SK-N-SH (cell line): ENCODE measurements at places on chromosomes 13 and 19. TPM values are rescaled to one million over a fixed set of nuclear protein-coding genes. Genes with fewer than 3 reads are reported as not detected.

- no peaks in the 10 kb centered on the region for H3K36me3 ChIP-seq
- H3K4me1 ChIP-seq, result no peaks in the 10 kb centered on the region; the same call in 1 of the 2 replicates
- DNase-seq, result no peak
- no peak overlapping the region for H3K27ac ChIP-seq
- H3K4me3 ChIP-seq, result no peak overlapping the region
Measured at GRCh38 chr19:47057328-47057727, 8.9 kb upstream of the TMEM160 start.

DNA sequence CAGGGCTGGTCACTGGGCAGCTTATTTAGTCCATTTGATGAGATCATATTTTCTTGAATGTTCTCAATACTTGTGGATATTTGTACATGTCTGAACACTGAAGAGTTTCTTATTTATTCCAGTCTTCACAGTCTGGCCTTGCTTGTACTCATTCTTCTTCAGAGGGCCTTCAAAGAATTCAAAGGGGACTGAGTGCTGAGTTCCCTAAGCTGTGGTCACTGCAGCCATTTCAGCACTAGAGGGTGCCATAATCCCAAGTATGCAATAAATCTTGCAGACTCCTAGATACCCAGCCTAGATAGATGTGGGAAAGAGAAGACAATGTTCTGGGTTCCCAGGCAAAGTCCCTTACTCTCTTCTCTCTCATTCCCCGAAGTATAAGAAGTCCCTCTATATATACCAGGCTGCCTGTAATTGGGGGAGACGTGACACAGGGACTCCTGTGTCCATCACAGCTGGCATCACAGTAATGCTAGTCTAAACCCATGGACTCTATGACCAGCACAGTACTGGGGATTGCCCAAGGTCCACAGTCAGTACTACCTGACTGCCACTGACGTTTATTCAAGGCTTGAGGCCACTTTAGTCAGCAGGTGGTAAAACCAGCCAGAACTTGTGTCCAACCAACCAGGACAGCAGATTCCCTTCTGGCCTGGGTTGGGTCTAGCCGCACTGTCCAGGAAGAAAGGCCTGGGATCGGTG lies 8.9 kb upstream of the VN1R1 start:
- no peak overlapping the region for H3K4me3 ChIP-seq
- no peaks in the 10 kb centered on the region for H3K27me3 ChIP-seq
- DNase-seq, result peak; percentile 48
- H3K27ac ChIP-seq, result no peak overlapping the region
- H3K4me1 ChIP-seq, result no peaks in the 10 kb centered on the region

- H3K4me3 ChIP-seq, result no peak overlapping the region
- H3K27ac ChIP-seq, result no peak overlapping the region
Measured at GRCh38 chr13:20219577-20219976, 12.5 kb downstream of the GJB6 start.

DNA sequence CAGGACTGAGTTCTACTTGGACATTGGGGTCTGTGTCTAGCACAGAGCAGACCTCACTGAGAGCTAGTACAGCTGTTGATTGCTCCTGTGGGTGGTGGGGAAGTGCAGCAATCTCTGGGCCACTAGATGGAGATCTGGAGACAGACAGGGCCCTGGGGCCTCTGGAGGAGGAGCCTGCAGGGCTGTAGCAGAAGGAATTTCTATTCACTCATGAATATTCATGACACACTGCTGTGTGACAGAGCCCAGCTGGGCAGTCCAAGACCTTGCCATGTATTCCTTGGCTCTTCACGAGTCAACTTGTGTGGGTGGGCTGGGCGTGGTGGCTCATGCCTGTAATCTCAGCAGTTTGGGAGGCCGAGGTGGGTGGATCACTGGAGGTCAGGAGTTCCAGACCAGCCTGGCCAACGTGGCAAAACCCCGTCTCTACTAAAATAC lies 37.5 kb downstream of the SUGP2 start:
- no peaks in the 10 kb centered on the region for H3K27me3 ChIP-seq

DNA sequence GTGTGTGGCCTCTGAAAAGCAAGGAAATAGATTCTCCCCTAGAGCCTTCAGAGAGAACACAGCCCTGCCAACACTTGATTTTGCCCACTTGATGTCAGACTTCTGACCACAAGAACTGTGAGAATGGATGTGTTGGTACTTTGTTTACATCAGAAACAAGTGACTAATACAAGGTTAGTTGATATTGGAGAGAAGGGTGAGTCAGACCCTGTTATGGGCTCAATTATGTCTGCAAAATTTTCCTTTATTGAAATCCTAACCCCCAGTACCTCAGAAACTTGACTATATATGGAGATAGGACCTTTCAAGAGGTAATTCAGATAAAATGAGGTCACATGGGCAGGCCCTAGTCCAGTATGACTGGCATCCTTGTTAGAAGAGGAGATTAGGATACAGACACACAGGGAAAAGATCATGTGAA lies 226.7 kb downstream of the RFC3 start:
- no peaks in the 10 kb centered on the region for H3K27me3 ChIP-seq
- H3K27ac ChIP-seq, result peak overlapping the region; percentile 49
- H3K4me3 ChIP-seq, result no peak overlapping the region
- no peaks in the 10 kb centered on the region; the same call in 1 of the 2 replicates for H3K4me1 ChIP-seq
- no peaks in the 10 kb centered on the region for H3K36me3 ChIP-seq

GRCh38 chr13:112229992-112230872 lies 145.9 kb upstream of the SPACA7 start:
- H3K4me3 ChIP-seq, result no peak overlapping the region
- no peak for DNase-seq
- no peaks in the 10 kb centered on the region for H3K36me3 ChIP-seq
- H3K4me1 ChIP-seq, result no peaks in the 10 kb centered on the region
- H3K27me3 ChIP-seq, result peaks cover 51% of the 10 kb centered on the region; the same call in 1 of the 2 replicates
- no peak overlapping the region for H3K27ac ChIP-seq

DNA sequence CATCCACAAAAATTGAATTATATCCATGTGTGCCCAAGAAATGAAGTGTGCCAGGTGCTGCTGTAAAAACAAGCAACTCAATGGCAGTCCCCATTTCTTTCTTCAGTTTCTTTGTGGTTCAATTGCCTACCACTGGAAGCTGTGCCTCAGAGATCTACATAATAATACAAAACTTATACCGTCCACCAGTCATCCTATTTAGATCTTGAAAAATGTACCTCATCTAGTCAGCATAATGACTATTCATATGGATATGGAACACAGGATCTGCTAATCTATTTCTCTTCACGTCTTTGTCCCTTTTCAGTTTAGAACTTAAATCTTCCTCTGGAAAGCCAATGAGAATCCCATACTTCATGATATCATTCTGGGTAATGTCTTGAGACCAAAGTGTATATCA lies 648.5 kb downstream of the PCDH9 start:
- no peak overlapping the region for H3K27ac ChIP-seq
- H3K4me1 ChIP-seq, result no peaks in the 10 kb centered on the region

GRCh38 chr19:38561658-38562057 lies 56.1 kb downstream of the MAP4K1 start:
- no peaks in the 10 kb centered on the region; the same call in 1 of the 2 replicates for H3K4me1 ChIP-seq
- no peak overlapping the region for H3K4me3 ChIP-seq
- DNase-seq, result no peak
- peaks cover 12% of the 10 kb centered on the region for H3K27me3 ChIP-seq

DNA sequence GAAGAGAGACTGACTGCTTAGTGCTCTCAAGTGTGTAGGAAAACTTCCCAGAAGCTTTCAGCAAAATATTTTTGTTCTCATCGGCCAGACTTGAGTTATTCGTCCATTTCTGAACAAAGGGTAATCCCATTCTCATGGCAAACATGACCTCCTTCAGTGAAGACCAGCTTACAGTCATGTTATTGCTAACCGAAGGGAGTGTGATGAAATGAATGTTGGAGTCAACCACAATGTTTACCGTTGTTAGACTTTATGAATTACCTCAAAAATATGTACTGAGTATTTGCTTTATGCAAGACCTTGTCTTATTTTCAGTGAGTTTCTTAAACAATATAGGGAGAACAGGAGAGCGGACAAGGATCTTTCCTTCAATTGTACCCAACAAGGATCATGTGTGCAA lies 228.6 kb downstream of the LMO7 start:
- H3K36me3 ChIP-seq, result peaks cover 4% of the 10 kb centered on the region; the same call in 1 of the 2 replicates
- H3K27me3 ChIP-seq, result no peaks in the 10 kb centered on the region
- no peak overlapping the region for H3K27ac ChIP-seq
- DNase-seq, result no peak
- no peak overlapping the region for H3K4me3 ChIP-seq

DNA sequence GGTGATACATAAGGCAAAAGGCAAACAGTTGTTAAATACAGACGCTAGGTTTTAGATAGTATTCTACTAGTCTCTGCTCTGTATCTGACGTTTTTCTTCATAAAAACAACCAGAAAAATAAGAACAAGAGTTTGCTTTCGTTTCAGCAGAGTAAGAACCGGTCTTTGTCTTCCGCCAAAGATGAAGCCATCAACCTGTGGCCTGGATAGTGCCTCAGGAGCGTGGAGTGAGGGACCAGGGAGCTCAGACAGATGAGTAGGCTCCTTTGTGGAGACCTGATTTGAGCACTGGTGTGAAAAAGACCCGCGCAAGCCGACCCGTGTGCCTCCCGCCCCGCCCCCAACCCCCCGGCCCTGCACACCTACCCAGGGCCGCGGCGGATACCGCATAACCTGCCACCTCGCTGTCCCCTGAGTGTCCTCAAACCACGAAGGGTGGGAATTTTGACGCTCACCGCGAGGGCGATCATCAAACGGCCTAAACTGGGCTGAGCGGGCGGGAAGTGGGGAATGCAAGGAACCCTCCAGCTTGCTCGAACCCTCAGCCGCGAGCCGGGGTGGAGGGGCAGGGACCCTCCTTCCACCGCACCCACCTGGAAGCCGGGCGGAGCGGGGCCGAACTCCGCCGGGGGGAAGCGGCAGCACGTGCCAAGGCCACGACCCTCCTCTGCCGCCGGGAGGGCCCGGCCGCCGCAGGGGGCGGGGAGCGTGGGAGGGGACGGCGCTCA lies 866 bp upstream of the LMO7 start:
- peaks cover 6% of the 10 kb centered on the region for H3K4me1 ChIP-seq
- peak overlapping the region; percentile 93 for H3K27ac ChIP-seq
- no peak for DNase-seq
- peaks cover 29% of the 10 kb centered on the region for H3K36me3 ChIP-seq
- H3K4me3 ChIP-seq, result peak overlapping the region; percentile 90

- no peaks in the 10 kb centered on the region for H3K36me3 ChIP-seq
- no peak overlapping the region for H3K4me3 ChIP-seq
- no peak overlapping the region for H3K27ac ChIP-seq
- H3K4me1 ChIP-seq, result peaks cover 11% of the 10 kb centered on the region
Measured at GRCh38 chr13:53005626-53006025, 23.0 kb upstream of the OLFM4 start.

DNA sequence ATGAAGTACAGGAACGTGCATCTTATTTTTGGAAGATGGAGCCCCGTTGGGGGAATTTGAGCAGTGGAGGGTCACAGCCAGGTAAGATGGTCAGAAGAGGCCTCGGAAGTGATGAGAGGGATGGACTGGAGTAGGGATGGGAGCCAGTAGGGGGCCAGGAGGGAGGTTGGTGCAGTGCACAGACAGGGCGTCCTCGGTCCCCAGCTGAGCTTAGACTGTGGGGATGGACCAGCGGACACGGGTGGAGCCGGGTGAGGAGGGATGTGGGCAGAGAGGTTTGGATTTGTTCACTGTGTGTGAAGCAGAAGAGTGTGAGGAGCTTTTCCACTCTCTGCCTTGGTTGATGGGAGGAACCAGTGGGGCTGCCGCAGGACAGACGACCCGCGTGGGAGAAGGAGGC lies 10.6 kb downstream of the RPS9 start:
- peaks cover 18% of the 10 kb centered on the region for H3K4me1 ChIP-seq
- H3K27ac ChIP-seq, result no peak overlapping the region
- peak; percentile 45 for DNase-seq

DNA sequence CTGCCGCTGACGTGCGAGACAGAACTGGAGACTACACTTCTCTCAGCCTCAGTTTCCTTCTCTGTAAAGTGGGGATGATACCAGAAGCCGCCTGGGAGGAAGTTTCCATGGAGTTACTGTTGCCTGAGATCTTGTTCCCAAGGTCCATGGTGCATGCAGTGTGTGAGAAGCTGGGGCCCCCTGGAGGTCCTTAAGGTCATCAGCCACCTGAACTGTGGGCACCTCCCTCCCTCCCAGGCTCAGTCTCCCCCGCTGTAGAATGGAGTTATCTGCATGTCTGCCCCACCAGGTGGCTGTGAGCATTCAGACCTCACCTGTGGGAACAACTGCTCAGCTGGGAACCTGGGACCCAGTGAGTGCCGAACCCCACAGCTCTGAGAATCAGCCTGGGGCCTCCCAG lies 2.7 kb downstream of the CRX start:
- H3K4me1 ChIP-seq, result no peaks in the 10 kb centered on the region
- DNase-seq, result no peak
- H3K27ac ChIP-seq, result no peak overlapping the region
- peaks cover 23% of the 10 kb centered on the region; the same call in 1 of the 2 replicates for H3K27me3 ChIP-seq

DNA sequence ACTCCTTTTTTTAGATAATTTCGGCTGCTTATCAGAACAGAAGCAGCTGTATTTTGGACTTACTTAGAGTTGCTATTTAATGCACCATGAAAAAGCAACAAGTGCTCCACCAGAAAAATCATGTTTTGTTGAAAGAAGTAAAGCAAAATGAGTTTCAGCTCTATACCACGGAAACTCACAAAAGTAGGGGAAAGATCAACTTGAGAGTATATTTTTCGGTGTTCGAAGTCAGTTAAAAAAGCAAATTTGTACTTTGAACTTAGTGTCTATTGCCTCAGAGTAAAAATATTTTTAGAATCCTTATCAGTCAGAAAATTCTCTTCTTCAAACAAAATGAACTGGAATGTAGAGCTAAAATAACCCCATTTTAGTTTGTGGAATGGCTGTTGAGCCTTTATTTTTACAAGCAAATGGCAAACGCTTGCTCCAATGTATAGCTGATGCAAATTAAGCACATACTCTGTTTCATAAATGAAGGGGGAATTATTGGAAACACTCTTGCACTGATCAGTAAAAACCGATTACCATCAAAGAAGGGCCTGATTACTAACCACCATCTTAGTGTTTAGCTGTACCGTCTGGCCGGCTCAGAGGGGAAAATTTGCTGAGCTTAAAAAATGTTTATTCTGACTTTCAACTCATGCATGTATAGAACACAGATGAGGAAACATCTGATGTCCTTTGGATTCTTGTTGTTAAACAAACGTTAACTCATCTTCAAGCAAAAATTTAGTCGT lies 540.7 kb downstream of the GPC6 start:
- H3K4me3 ChIP-seq, result no peak overlapping the region
- H3K27me3 ChIP-seq, result no peaks in the 10 kb centered on the region
- H3K4me1 ChIP-seq, result peaks cover 10% of the 10 kb centered on the region; the same call in 1 of the 2 replicates
- no peak overlapping the region for H3K27ac ChIP-seq

Gene TMEM238
- polyA plus RNA-seq, result 0.08 and 0.12 TPM in 2 replicates

Gene SOX1
- polyA plus RNA-seq, result not detected in 2 replicates

Gene CAPN12
- 1.7 and 3.0 TPM in 2 replicates for polyA plus RNA-seq

Gene TJP3
- polyA plus RNA-seq, result 0.24 and 0.36 TPM in 2 replicates

Gene APOC4
- polyA plus RNA-seq, result not detected in 2 replicates

Gene ZNF763
- 0.55 and 0.72 TPM in 2 replicates for polyA plus RNA-seq

Gene IFNL4
- not detected in 2 replicates for polyA plus RNA-seq

Gene TINCR
- 0.02 and 0.03 TPM in 2 replicates for polyA plus RNA-seq

Gene F2RL3
- polyA plus RNA-seq, result not detected in 2 replicates

Gene THSD8
- polyA plus RNA-seq, result not detected in 2 replicates

Gene SERTM1
- polyA plus RNA-seq, result 0.05 and 0.06 TPM in 2 replicates
